ENCODE measurements at places on chromosomes 13 and 19.

- DNase-seq, result no peak
Observed at GRCh38 chr13:21901336-21901735, 230.5 kb downstream of the FGF9 start.

- DNase-seq, result no peak
Observed at GRCh38 chr13:39770221-39771090, 115.0 kb downstream of the COG6 start.

- DNase-seq, result no peak
Observed at GRCh38 chr19:58518256-58519086, 1.1 kb downstream of the ZBTB45 start.

DNA sequence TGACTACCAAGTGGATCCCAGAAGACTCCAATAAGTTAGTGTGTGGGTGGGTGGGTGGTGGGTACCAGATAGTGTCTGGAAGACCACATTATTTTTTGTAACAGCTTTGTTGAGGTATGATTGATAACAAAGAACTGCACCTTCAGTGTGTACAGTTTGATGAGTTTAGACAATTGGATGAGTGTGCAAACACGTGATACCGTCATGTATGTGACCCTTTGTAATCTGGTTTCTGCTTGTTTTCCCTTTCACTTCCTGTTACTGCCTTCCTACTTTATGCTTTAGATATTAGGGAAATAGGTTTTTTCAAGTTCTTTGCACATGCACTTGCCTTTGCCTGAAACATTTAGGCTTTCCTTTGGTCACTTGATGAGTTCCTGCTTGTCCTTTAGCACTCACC lies 8.5 kb downstream of the RPL21 start:
- no peak for DNase-seq

GRCh38 chr19:7799640-7800355 lies 30.2 kb upstream of the EVI5L start:
- peak; percentile 70 for DNase-seq

DNA sequence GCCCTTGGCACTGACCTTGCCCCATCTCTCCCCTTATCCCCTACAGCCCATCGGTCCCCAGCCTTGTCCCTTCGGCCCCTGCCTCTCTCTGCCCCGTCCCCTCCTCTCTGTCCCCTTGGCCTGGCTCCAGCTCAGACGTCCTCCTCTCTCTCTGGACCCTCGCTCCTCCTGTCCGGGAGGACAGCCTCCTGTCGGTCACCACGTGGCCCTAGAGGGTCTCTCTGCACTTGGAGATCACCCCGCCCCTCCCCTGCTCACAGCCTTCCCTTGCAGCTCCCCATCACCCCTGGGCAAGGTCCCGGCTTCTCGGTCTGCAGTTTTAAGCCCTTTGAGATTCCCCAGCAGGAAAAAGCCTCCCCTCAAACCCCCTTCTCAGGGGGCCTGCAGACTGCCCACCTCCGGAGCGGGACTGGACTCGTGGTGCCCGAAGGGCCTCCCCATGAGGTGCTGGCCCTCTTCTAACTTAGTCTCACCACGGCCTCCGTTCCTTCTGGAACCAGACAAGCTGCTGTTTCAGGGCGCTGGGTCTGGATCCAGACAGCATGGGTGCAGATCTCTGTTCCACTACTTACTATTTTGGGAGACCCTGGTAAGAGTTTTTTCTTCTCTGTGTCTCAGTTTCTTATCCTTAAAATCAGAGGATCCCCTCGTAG lies 3.3 kb upstream of the KLK15 start:
- no peak for DNase-seq

- no peak for DNase-seq
Observed at GRCh38 chr19:5234412-5234811, 106.2 kb downstream of the PTPRS start.

GRCh38 chr19:3642987-3643673 lies 16.5 kb upstream of the CACTIN start:
- DNase-seq, result peak; percentile 26

GRCh38 chr13:42384265-42384664 lies 112.3 kb downstream of the AKAP11 start:
- no peak for DNase-seq

DNA sequence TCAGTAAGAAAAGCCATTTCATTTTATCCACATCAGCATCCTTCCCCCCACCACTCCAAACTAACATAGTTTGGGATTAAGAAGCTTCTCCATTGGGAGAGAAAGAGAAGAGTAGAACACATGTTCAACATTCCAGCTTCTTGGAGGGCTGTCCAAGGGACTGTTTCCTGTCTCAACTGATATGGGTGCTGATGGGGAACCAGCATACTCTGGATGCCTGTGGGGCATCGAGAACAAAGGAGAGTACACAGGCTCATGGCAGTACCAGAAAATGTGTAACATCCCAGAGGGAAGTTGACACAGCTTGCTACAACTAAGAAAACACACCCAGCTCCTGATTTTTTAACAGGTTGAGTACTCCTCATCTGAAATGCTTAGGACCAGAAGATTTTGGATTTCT lies 24.7 kb downstream of the SUCLA2 start:
- no peak for DNase-seq

DNA sequence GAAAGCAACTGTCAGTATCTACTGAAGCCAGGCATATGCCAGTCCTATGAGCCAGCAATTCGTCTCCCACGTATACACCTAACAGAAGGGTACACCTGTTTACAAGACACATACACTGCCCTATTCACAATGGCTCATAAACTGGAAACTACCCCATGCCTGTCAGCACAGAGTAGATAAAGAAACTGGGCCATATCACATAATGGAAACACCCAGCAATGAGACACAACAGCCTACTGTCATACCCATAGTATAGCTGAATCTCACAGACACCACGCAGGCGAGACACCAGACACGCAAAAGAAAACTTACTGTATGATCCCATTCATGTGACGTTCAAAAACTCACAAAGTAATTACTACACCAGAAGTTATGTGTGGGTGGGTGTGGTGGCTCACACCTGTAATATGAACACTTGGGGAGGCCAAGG lies 15.7 kb downstream of the NOSIP start:
- DNase-seq, result no peak

GRCh38 chr13:75505327-75505726 lies 23.4 kb upstream of the TBC1D4 start:
- DNase-seq, result peak; percentile 57

GRCh38 chr13:108786456-108787200 lies 157.2 kb downstream of the MYO16 start:
- no peak for DNase-seq
